Common myeloid progenitor, CD34-positive (primary cell): ENCODE measurements at places on chromosomes 1 and 21.
A peak's percentile ranks its signal among the peaks of the same experiment; 100 is the strongest.

GRCh38 chr21:16186742-16187141 is 457.0 kb downstream of the USP25 start:
- H3K4me1 ChIP-seq = no peaks in the 10 kb centered on the region
- H3K36me3 ChIP-seq = no peaks in the 10 kb centered on the region
- no peaks in the 10 kb centered on the region for H3K27me3 ChIP-seq
- H3K27ac ChIP-seq = no peak overlapping the region

DNA sequence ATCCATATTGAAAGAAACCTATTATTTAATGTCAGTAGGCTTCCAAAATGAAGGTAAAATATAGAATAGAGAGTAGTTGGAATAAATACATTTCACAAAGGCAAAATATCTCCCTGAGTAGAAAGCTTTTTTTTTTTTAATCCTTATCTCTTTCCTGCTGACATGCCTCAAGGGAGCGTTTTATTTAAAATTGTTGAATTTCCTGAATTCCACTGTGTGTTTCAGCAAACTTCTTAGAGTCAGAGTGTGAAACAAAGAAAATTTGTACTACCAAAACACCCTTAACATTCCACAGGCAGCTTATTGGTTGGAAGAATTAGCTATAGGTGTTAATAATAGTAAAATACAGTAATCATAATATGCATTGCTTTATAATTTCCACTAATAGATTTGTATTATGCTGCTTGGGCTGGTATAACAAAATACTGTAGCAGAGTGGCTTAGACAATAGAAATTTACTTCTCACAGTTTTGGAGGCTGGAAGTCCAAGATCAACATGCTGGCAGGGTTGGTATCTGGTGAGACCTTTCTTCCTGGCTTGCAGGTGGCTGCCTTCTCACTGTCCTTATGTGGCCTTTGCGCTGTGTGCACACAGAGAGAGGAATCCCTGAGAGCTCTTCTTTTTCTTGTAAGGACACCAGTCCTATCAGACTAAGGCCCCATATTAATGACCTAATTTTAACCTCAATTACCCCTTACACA is 468.4 kb upstream of the C1orf87 start:
- H3K36me3 ChIP-seq = no peaks in the 10 kb centered on the region
- no peak overlapping the region for H3K4me3 ChIP-seq
- peaks cover 16% of the 10 kb centered on the region for H3K4me1 ChIP-seq
- no peak for DNase-seq

DNA sequence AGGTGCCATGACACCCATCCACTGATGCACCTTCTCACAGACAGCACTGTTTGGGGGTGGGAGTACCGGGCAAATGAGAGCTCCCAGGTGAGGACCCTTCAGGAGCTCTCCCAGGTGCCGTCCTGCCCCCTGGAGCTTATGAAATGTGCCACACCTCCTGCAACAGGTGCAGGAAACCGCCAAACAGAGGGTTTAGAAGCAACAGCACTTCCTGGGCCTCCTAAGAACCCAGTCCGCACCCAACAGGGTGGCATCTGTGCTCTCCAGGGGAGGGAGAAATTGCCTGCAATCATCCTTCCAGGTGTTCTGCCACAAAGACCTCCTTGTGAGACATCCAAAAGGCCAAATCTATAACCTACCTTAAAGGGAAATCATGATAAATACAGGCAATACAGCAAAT is 87.7 kb upstream of the ATP1B1 start:
- H3K27me3 ChIP-seq = no peaks in the 10 kb centered on the region
- no peak overlapping the region for H3K4me3 ChIP-seq
- H3K27ac ChIP-seq = no peak overlapping the region
- no peaks in the 10 kb centered on the region for H3K36me3 ChIP-seq

GRCh38 chr1:21292984-21293536 is 2.8 kb upstream of the ECE1 start:
- no peak for DNase-seq
- no peaks in the 10 kb centered on the region for H3K36me3 ChIP-seq
- no peak overlapping the region for H3K4me3 ChIP-seq
- peaks cover 11% of the 10 kb centered on the region for H3K4me1 ChIP-seq
- H3K27me3 ChIP-seq = peaks cover 5% of the 10 kb centered on the region
- no peak overlapping the region for H3K27ac ChIP-seq

DNA sequence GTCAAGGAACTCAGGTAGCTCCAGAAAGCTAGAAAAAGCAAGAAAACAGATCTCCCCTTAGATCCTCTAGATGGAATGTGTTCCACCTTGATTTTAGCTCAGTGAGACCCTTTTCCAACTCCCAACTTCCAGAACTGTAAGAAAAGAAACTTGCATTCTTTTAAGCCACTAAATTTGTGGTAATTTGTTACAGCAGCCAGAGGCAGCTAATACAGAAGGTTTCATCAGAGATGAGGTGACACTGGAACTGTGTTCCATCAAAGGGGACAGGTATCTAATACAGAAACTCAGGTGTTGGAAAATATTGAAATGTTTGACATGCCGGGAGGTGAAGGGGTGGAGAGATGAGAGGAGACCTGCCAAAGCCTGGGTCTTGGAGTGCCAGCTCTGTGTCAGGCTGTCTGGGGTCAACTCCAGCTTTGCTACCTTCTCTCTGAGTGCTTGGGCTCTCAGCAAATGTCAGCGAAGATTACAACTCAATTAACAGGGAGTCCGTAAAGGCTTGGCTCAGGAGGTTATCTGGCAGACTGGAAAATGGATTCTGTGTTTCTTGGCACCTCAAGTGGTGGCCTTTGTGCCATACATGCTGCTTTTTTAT is 71.3 kb downstream of the PLPP3 start:
- H3K4me1 ChIP-seq = peaks cover 21% of the 10 kb centered on the region
- H3K27ac ChIP-seq = no peak overlapping the region
- no peak overlapping the region for H3K4me3 ChIP-seq
- H3K36me3 ChIP-seq = no peaks in the 10 kb centered on the region
- H3K27me3 ChIP-seq = no peaks in the 10 kb centered on the region

GRCh38 chr1:63325279-63325985 is 3.1 kb downstream of the FOXD3 start:
- H3K4me3 ChIP-seq = no peak overlapping the region
- H3K27ac ChIP-seq = no peak overlapping the region
- peak; percentile 27 for DNase-seq

GRCh38 chr1:222979561-222979960 is 163.5 kb downstream of the TLR5 start:
- DNase-seq = no peak
- no peaks in the 10 kb centered on the region for H3K36me3 ChIP-seq
- no peak overlapping the region for H3K27ac ChIP-seq
- no peaks in the 10 kb centered on the region for H3K4me1 ChIP-seq

DNA sequence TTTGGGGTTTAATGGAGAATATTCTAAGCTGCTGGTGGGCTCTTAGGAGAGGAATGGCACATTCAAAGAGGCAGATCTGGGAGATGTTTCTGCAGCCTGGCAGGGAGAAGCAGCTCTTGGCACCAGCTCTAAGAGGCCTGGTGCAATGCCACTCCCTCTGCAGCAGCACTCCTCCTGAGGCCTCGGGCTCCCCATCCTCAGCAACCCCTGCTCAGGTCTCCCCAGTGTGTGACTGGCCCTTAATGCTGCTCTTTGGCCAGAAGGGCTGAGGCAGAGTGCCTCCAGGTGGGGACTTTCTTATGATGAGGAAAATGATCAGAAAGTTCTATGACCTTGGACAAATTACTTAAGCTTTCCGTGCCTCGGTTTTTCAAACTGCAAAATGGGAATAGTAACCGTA is 55.5 kb downstream of the MAB21L3 start:
- no peaks in the 10 kb centered on the region for H3K27me3 ChIP-seq
- DNase-seq = no peak
- H3K27ac ChIP-seq = no peak overlapping the region
- no peaks in the 10 kb centered on the region for H3K36me3 ChIP-seq
- no peak overlapping the region for H3K4me3 ChIP-seq

DNA sequence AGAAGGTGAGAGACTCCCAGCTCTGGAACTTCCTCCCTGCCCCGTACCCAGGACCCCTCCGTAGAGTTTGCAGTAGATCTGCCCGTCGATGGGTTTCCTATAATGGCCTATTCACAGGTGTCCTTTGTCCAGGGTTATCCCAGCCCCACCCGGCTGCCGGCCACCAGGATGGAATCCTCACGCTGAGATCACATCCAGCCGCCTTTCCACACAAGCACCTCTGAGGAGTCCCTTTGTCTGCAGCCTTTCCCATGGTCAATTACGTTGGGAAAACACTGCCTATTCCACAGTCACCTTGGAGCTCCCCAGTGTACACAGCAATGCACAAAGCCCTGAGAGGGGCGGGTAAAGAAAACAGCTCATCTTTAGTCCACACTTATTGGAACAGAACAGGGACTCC is 190.0 kb upstream of the EDN2 start:
- H3K27ac ChIP-seq = no peak overlapping the region
- peaks cover 24% of the 10 kb centered on the region for H3K4me1 ChIP-seq
- H3K36me3 ChIP-seq = no peaks in the 10 kb centered on the region
- no peaks in the 10 kb centered on the region for H3K27me3 ChIP-seq
- no peak for DNase-seq

DNA sequence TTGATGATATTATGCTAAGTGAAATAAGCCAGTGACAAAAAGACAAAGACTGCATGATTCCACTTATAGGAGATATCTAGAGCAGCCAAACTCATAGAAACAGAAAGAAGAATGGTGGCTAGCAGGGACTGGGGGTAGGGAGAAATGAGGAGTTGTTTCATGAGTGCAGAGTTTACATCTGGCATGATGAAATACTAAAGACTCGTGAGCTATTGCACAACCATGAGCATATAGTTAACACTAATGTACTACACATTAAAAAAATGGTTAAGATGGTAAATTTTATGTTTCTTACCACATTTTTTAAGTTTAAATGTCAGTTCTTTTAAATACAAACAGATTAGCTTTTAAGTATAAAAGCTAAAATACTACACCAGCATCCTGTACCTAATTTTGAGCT is 57.8 kb downstream of the ESRRG start:
- H3K4me3 ChIP-seq = no peak overlapping the region
- DNase-seq = no peak
- no peaks in the 10 kb centered on the region for H3K4me1 ChIP-seq
- no peak overlapping the region for H3K27ac ChIP-seq
- no peaks in the 10 kb centered on the region for H3K36me3 ChIP-seq

DNA sequence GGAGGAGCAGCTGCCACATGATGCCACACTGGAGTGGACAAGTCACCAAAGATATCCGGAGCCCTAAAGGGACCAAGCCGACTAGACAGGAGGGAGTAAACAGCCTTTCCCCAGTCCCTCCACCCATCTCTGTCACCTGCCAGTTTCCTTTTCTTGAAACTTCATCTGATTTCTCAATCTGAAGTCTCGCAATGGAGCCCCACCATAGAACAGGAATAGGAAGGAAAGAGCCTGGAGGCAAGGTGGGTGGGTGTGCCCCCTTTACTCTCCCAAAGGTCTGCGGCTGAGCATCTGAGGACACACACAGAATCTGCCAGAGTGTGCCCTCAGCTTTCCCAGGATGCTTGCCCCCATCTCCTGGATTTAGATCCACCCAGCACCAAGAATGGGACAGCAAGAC is at the start of gene FCGR3B:
Gene FCGR3B, minus strand, starts transcription at position 101 of the 400 bp plus-strand sequence. Its CDS starts 82 bp downstream, at position 19.
- H3K4me3 ChIP-seq = no peak within 1 kb of the TSS
- H3K27me3 ChIP-seq = peaks cover 5% of the 10 kb centered on the region
- H3K27ac ChIP-seq = no peak within 1 kb of the TSS

DNA sequence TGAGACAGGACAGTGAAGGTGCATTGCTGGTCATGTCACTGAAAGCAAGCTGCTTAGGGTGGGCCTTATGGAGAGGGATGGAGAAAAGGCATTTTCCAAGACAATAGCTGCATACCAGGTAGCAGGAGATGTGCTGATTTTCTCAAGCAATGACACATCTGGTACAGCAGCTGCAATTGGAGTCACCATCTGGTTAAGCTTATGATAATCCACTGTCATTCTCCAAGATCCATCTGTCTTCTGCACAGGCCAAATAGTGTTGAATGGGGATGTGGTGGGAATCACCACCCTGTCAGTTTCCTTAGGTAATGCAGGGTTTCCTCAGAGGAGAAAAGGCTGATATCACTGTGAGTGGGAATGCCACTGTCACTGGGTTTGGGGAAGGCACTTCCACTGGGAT is 54.6 kb downstream of the ADSS2 start:
- H3K27me3 ChIP-seq = no peaks in the 10 kb centered on the region
- H3K27ac ChIP-seq = no peak overlapping the region
- peaks cover 2% of the 10 kb centered on the region for H3K36me3 ChIP-seq
- DNase-seq = peak; percentile 20
- no peak overlapping the region for H3K4me3 ChIP-seq

DNA sequence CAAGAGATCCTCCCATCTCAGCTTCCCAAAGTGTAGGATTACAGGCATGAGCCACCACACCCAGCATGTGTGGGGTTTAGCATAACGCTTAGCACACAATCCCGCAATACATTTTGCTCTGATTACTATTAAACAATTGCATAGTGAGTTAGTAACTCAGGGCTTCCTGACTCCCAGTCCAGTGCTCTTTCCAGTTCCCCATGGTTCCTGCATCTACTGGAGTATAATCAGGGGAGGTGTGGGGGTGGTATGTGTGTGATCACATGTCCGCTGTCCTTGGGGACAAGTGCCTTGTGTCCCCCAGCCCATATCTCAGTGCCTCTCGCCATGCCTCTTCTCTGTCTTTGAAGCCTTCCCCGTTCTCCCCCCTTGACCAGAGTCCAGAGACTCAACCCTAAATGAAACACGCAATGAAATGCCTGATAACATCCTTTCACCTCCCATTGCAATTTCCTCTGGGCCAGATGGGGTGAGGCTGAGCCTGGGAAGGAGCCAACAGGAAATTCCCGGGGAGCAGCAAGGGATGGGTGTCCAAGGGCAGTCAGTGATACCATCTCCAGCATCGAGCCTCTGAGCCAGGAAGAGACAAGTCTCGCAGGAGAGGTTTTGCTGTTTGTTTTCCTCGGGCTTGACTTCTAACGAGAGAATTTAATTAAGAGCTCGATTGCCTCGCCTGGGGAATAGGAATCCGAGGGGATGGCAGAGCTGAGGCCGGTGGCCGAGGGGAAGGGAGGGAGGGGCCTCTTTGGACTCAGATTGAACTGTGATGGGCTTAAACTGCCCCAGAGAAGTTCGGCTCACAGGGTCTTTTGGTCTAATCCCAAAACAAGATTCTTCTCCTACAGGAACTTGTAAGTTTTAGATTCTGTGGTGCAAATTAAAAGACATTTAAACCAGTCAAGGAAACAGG is 7.7 kb upstream of the HTR1D start:
- no peaks in the 10 kb centered on the region for H3K36me3 ChIP-seq
- no peak for DNase-seq
- H3K27ac ChIP-seq = no peak overlapping the region
- H3K4me3 ChIP-seq = no peak overlapping the region
- no peaks in the 10 kb centered on the region for H3K4me1 ChIP-seq
- H3K27me3 ChIP-seq = peaks cover 22% of the 10 kb centered on the region

GRCh38 chr1:172914501-172915144 is 136.1 kb downstream of the TNFSF18 start:
- no peaks in the 10 kb centered on the region for H3K27me3 ChIP-seq

DNA sequence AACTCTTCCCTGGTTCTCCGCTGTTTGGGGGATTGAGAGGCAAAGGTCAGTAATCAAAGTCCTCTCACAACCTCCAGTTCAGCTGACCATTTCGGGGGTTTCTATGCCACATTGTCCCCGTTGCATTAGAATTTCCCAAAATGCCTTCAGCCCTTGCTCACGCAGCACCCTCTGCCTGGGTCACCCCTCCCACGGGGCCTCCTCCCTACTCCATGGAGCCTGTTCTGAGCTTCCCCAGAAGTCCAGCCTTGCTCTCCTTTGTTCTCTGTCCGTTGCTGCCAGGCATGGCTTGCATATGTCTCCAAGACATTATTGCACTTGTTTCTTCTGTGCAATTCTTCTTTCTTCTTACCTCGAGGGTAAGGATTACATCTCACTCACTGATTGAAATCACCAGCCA is 16.5 kb downstream of the DMRTB1 start:
- DNase-seq = no peak
- no peaks in the 10 kb centered on the region for H3K36me3 ChIP-seq
- no peak overlapping the region for H3K4me3 ChIP-seq
- no peak overlapping the region for H3K27ac ChIP-seq
